ENCODE measurements at places on chromosomes 1 and 21.

DNA sequence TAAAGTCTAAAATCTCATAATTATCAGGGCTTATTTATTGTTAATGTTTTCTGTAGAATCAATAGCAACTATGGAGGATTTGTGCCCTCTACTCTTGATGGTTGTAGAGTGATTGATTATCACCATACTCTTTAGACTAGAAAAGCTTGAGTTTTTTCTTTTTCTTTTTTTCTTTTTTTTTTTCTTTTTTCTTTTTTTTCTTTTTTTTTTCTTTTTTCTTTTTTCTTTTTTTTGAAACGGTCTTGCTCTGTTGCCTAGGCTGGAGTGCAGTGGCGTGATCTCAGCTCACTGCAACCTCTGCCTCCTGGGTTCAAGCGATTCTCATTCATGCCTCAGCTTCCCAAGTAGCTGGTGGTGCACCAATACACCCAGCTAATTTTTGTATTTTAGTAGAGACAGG lies 29.7 kb downstream of the TOR1AIP1 start:
- no peak for DNase-seq

GRCh38 chr1:94726981-94727685 lies 93.0 kb upstream of the SLC44A3 start:
- DNase-seq = no peak

DNA sequence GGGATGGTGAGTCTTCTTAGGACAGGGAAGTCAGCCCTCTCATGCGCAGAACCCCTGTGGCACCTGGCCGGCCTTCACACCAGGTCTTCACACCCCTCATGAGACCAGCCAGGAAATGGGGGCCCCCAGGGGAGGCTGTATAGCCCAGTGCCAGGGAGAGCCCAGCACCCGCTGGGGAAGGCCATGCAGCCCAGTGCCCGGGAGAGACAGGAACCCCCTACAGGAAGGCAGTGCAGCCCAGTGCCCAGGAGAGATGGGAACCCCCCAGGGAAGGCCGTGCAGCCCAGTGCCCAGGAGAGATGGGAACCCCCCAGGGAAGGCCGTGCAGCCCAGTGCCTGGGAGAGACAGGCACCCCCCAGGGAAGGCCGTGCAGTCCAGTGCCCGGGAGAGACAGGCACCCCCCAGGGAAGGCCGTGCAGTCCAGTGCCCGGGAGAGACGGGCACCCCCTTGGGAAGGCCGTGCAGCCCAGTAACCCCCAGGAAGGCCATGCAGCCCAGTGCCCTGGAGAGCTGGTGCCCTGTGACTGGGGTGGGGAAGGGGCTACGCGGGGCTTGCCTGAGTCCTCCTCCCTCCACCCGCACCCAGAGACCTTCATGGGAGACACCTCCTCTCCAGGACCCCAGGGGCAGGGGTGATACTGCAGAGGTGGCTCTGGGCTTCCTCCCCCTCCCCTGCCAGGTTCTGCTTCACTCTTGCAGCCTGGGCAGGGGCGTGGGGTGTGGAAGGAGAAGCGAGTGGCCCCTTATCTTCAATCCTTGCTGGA lies 110.5 kb upstream of the COL6A1 start:
- no peak for DNase-seq

DNA sequence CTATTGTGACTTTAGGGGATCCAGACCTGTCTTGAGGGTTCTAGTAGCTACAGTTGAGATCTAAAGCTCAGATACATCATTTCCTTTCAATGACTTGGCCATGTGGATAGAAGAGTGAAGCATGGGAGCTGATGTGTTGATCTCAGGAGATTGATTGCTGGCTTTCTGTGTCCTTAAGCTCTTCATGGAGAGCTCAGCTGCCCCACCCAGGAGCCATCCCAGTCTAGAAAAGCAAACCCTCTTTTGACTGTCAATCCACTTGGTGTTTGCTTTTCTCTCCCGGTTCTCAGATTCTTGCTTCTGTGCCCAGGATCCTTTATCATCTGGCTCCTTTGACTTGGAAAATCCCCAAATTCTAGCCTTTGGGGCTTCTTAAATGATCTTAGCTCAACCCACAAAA lies 87.2 kb downstream of the ATP1A1 start:
- DNase-seq = no peak

GRCh38 chr1:100955322-100955721 lies 59.4 kb downstream of the SLC30A7 start:
- DNase-seq = no peak

DNA sequence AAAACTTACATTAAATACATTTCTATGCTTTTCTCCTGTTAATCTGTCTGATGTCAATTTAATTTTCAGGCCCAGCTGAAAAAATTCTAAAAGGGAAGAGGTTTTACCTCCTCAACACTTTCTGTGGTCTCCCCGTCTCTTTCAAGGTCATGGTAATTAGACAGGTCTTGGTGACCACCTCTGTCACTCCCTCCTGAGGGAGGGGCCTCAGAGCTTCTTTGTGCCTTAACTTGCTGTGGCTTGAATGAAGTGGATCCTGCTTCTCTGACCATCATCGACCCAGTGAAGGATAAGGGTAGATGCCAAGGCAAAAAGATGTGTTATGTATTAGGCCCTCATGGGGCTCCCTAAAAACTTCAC lies 40.8 kb upstream of the OSBPL9 start:
- no peak for DNase-seq

- peak; percentile 67 for DNase-seq
Observed at GRCh38 chr1:180178511-180179161, 24.0 kb downstream of the QSOX1 start.

DNA sequence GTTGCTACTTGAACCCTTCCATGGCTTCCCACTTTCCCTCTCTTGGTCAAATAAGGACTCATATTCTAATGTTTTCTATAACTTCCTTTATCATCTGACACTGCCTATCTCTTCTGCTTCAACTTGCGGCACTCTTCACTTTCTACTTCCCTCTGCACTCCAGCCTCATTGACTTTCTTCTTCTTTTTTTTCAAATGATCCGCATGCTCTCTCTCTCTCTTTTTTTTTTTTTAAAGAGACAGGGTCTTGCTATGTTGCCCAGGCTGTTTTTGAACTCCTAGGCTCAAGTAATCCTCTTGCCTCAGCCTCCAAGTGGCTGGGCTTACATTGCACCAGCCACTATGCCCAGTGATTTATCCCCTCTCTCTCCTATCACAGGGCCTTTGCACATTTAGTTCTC lies 7.3 kb upstream of the IL10 start:
- no peak for DNase-seq

DNA sequence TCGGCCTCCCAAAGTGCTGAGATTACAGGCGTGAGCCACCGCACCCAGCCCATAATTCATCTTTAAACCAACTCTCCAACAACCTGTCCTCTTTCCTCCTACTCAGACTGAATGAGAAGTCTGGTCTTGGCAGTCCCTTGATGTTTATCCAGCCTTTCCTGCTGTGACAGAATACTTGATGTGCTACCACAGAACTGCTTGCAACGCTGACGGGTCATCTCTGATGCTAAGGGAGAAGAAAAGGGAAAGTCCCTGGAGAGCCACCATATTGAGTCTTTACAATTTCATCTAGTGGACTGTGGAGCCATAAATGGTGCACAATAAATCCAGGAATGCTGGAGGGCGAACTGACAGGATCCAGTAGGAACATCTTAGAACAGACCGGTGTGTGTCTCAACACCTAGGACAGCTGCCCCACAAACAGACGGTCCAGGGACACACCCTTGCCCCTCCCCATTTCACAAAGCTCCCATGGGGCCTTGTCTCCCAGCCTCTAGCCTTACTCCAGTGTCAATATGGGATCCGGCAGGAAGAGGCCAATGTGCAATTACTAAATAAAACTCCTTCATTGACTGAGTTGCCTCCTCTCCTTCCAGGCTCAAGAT lies 30.7 kb downstream of the JAK1 start:
- DNase-seq = no peak

DNA sequence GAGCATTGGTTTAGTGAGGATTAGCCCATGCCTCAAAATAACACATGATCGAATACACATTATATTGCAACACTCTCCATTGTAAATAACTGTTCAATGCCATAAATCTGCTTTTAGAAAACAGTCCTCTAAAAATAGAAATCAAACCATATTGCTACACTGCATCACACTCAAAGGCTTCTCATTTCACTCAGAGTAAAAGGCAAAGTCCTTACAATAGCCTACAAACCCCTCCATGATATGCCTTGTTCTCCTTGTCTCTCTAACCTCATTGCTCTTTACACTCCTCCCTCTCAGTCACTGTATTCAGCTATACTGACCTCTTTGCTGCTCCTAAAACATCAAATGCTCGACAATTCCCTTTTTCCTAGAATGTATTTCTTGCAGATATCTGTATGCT lies 64.2 kb downstream of the CYYR1 start:
- DNase-seq = no peak

DNA sequence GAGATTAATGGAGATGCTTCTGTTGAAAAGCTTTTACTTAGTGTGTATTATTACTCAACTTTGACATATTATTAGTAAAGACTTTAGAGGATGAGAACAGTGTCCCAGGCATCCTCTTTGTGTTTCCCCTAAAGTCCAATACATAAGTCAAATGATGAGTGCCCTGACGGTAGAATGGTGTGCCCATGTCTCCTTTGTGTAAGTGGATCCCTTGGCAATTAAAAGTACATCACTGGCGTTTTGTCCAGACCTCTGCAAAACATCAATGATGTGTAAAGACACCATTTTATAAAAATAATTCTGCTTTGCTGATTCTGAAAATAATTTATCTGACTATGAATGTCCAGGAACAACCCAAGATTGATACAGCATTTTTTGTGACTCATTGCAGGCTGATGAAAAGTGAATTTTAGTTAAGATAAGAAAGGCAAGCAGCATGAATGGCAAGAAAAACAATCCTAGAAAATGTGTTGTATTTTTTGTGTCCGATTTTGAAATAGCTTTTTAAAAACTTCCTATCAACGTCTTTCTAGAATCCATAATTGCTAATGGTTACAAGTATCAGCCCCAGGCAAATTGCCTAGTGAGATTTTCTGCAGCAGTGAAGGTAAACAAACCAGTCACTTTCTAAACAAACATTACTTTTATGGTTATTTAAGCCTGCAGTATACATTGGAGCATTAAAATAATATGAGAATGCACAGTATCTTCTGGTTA lies 251.5 kb downstream of the PTPRC start:
- no peak for DNase-seq

DNA sequence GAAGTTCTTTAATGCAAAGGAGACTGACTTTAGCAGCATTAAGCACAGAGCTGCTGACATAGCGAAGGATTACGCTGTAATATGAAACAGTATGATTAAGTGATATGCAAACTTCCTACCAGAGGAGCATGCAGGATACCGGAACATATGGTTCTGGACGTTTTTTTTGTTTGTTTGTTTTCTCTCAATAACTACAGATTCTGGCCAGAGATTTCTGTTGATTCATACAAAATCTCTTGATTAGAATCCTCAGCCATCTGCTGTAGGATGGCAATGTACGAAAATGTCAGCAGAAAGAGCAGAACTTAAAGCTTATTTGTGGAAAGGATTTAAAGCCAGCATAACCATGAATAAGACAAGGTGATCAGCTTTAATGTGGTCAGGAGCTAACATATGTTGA lies 970.7 kb downstream of the KCNT2 start:
- DNase-seq = no peak

- DNase-seq = peak; percentile 35
Observed at GRCh38 chr1:81801651-81802456, 1.1 kb downstream of the ADGRL2 start.

GRCh38 chr1:240586006-240586405 lies 25.9 kb downstream of the GREM2 start:
- no peak for DNase-seq

DNA sequence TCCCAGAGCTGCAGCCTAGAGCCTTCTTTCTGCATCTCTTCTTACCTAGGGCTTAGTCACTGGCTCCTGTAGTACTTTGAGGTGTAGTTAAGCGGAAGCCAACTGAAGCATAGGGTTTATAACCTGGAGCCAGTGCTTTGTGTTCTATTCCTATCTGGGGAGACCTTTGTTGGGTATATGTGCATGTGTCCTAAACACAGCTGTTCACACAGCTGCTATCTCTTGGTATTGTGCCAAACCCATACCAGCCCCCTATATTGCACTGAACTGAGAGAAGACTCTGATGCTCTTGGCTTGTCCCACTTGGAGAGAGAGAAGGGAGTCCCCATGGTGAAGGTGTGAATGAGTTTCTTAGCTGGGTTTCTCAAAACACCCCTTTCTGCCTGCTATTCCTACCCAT lies 17.2 kb upstream of the NFASC start:
- no peak for DNase-seq

GRCh38 chr1:110617116-110617515 lies 11.0 kb upstream of the KCNA2 start:
- DNase-seq = no peak

GRCh38 chr1:181898773-181899172 lies 162.7 kb downstream of the ZNF648 start:
- no peak for DNase-seq

DNA sequence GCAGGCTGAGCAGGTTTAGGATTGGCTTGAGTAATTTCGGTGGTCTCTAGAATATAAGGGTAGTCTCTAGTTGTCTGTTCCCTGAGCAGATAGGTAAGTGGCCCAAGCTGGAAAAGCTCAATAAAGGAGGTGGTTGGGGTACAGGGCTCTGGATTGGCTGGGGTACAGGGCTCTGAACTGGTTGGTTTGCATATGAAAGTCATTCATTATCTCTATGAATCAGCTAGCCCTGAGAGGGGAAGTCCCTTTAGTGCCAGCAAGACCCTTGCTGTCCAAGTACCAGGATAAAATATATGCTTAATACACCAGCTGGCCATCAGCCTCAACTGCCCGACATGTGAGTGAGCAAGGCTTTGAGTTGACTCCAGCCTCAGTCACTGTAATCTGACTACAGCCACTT lies 93.0 kb downstream of the ZBTB18 start:
- DNase-seq = no peak
